ENCODE measurements at places on chromosomes 7 and 10.

GRCh38 chr7:9698375-9698774 lies 1265.0 kb downstream of the NXPH1 start:
- DNase-seq: no peak

- peak; percentile 95 for DNase-seq
Measured at GRCh38 chr7:43531700-43532099, 51.2 kb upstream of the STK17A start.

GRCh38 chr10:69573056-69573806 lies at the start of gene NEUROG3:
NEUROG3 (minus strand) TSS chr10:69573422; CDS start chr10:69573043, 379 bp downstream.
- DNase-seq: no peak

- no peak for DNase-seq
Measured at GRCh38 chr7:146366938-146367337, 250.3 kb downstream of the CNTNAP2 start.

DNA sequence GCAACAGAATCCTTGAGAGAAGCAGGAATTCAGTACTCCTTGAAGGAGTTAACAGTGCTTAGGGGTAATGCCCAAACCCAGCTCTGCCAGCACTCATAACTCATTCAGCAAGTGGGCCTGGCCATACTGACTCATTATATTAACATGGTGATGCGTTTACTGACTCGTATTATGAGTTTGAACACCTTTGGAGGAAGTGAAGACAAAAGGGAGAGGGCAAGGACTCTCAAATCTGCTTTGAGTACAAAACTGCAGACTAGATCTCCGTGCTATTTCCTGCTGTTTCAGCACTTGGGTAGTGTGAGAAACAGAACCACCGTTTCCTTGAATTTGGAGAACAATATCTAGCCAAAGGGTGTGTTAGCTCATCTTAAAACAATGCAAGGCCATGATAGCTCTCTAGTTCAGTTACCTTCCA lies 30.8 kb downstream of the SLC16A9 start:
- DNase-seq: no peak

DNA sequence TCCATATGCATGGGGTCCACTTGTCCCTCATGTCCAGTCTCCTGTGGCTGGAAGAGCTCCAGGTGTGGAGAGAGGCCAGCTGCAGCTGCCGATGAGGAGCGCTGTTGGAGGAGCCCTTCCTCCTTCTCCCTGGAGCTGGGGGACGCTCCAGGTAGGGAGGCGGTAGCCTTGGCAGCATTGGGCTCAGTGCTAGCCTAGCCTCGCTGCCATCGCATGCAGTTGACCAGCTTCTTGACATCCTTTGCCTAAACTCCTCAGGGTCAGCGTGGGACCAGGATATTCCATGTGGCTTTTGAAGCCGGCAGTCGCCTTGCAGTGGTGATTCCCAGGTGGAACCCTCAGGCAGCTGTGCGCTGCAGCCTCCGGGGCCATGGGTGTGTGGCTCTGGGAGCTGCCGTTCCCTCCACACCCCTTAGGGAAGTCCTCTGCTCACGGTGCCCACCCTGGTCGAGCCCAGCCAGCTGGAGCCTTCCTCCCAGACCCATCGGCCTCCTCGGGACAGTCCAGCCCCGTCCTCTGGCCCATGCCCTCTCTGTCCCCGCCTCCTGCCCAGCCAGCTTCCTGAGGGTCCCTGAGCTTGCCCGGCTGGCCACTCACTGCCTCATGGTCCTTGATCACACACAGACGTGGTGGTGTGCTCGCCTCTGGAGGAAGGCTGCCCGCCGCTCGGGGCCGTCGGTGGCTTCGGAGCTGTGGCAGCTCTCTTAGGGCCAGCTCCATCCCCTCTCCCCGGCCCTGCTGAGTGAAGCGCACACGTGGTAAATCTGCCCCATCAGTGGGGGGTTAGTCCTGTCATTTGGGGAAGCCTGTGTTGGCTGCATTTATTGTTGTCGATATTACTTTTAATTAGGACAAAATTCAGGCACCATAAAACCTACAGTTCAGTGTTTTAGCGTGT lies 21.2 kb downstream of the INPP5A start:
- DNase-seq: no peak

- no peak for DNase-seq
Measured at GRCh38 chr7:51233374-51233773, 83.2 kb downstream of the COBL start.

- peak; percentile 19 for DNase-seq
Measured at GRCh38 chr10:34677591-34677990, 137.5 kb downstream of the PARD3 start.

DNA sequence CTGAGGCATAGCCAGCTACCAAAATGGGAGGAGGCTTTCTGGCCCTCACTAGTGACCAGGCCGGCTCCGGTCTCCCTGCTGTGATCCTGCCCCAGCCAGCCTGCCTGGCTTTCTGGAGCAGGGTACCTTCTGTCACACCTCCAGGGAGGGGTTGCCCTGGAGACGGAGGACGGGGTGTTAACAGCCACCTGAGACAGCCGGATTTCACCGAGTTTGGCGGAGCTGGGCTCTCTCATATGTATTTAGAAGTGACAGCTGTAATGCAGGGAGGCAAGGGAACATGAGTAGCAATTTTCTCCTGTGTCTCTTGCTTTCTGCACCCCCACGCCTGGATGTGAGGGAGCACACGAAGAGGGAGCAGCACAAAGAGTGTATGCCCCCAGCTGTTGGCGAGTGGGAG lies 473.3 kb downstream of the PLXNA4 start:
- peak; percentile 89 for DNase-seq

DNA sequence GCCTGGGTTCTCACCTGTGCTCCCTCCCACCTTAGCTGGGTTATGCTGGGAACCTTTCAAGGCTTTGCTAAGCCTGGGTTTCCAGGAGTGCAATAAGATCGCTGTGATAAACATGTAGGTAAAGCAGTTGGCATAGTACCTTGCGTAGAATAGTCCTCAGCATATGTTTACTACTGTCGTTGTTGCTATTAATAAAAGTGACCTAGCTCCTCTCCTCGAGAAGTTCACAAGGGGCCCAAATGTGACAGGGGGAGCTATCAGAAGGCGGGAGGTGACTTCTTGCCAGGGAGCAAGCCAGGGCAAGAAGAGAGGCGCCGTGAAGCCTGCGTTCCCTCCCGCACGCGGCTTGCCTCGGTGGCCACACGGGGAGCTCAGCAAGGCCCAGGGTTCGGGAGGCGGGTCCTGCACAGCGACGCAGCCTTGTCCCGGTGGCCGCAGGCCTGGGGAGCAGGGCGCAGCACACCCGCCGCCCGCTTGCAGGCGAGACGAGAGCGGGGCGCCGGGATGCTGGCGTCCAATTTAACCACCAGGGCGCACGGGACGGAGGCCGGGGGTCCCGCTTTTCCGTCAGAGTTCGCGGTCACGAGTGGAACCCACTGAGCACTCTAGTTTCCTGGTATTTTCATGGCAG lies 106.2 kb downstream of the SNX10 start:
- DNase-seq: peak; percentile 79

GRCh38 chr10:78448470-78448869 lies 414.8 kb downstream of the RPS24 start:
- DNase-seq: no peak

DNA sequence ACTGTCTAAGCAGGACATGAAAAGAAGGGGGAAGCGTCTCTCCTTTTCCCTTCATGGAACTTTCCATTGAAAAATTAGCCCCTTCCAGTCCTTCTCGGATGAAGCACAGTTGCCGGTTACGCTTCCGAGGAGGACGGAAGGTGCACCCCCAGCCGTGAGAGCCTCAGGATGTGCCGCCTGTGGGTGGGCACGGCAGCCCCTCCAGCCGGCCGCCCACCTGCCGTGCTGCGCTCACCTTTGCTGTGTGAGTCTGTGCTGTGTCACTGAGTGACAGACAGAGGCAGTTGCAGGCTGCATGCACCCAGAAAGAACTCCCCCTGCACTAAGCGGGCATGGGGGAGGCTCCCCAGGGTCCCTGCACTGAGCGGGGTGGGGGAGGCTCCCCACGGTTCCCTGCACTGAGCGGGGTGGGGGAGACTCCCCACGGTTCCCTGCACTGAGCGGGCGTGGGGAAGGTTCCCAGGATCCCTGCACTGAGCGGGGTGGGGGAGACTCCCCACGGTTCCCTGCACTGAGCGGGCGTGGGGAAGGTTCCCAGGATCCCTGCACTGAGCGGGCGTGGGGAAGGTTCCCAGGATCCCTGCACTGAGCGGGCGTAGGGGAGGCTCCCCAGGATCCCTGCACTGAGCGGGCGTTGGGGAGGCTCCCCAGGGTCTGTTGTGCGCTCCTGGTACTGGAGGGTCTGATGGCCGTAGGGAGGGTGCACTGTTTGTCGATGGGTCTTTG lies 74.2 kb downstream of the DNAJB6 start:
- DNase-seq: no peak

DNA sequence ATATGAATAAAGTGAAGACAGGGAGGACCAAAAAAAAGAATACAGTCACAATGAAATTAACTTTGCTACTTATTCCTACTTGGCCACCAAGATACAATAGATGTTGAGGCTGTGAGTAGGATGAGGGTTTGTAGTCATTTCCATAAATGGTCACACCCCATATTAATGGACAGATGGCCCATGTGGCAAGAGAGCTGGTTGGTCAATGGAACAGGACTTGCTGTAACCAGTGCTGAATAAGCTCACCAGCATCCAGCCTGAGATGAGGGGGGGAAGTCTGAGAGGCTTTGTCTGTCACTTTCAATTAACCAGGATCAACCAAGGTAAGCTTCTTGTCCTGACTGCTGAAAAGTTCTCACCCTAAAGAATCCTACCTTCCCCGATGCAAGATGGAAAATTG lies 130.4 kb upstream of the KCNMA1 start:
- no peak for DNase-seq

GRCh38 chr10:133165556-133166503 lies 5.8 kb downstream of the KNDC1 start:
- DNase-seq: no peak

DNA sequence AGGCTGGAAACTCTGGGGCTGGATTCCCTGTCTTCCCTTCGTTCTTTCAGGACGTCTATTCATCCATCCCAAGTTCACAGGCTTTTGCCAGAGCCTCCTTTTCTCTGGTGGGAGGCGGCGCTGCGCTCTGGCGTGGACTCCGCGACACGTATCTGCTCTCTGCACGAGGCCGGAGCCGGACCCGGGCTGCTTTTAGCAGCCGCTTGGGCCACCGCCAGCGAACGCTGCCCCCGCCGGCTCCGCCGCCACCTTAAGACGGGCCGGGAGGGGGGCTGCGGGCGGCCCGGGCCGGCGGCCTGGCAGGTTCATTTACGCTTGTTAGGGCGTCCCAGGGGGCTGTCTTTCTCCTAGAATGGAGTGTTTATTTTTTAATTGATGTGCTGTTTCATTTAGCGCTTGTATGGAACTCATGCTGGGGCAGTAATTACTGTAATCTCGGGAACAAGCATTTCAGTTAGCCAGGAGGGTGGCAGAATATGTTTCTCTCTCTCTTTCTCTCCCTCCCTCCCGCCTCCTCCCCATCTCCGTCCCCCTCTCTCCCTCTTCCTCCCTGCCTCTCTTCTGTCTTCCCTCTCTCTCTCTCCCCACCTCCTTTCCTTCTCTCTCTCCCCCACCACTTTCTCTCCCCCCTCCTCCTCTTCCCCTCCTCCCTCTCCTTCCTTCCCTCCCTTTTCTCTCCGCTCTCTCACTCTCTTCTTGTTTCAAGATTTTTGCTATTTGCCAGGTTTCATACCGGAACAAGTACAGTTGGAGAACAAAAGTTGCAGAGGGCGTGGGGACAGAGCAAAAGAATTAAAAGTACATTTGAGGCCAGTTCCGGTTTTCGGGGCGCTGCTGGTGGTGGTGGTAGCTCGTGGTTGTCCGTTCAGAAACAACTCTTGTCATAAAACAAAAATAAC lies 1.3 kb upstream of the FZD8 start:
- peak; percentile 67 for DNase-seq
